GM04504 (cell line): ENCODE measurements at places on chromosomes 5 and 9.

DNA sequence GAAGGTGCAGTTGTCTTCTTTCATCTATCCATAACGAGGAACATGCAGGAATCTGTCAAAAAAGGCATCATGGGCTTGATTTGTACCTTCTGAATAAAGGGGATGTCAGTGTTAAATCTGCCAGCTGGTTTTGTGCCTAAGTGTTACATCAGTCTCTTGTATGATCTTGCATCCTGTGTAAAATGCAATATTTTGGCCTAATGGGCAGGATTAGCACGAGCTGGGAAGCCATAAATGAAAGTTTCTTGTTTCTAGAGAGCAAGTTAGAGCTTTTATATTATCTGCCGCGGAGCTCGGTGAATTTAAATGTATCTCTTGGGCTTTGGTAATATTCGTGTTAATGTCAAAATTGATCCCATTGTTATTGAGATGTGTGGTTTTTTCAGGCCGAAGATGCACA lies 526.1 kb upstream of the WWC1 start:
- DNase-seq, result no peak

- DNase-seq, result no peak
Measured at GRCh38 chr5:38672059-38672788, 115.8 kb upstream of the LIFR start.

DNA sequence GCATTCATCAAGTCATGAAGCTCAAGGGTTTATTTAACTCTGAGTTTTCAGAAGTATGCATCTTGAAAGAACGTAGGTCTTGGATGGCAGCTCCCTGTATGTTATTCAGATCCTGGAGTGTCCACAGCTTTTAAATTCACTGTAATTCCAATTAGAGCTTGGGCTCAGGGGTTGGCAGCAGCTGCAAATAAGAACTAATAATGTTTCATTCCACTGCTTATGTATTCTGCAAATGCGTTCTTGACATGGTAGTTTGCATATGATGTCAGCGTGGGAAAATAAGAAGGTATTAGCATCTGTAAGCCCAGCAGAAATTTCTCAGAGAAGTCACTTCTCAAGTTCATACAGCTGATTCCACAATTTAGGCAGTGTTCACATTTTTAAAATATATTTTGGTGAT lies 58.4 kb downstream of the RORB start:
- no peak for DNase-seq

GRCh38 chr9:107862881-107863280 lies 373.3 kb upstream of the KLF4 start:
- no peak for DNase-seq

DNA sequence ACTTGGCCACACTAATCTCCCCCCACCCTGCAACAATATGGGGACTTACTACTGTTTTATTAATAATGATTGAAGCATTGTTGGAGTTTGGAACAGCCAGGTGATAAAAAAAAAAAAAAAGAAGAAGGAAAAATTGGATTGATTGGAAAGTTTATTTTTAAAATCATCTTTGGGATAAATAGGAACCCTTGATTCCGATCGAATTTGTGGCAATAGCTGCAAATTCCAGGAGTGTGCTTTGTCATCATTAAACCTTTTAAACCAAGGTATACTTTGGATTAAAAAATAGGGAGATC lies 907 bp upstream of the NR2F1 start:
- DNase-seq, result no peak

- DNase-seq, result no peak
Measured at GRCh38 chr9:95970317-95970716, 94.8 kb downstream of the ERCC6L2 start.

GRCh38 chr5:125134216-125135081 lies 388.0 kb upstream of the ZNF608 start:
- DNase-seq, result peak; percentile 63

GRCh38 chr5:160605266-160605665 lies 183.6 kb downstream of the PTTG1 start:
- no peak for DNase-seq

GRCh38 chr5:22431406-22431805 lies 421.7 kb downstream of the CDH12 start:
- no peak for DNase-seq

DNA sequence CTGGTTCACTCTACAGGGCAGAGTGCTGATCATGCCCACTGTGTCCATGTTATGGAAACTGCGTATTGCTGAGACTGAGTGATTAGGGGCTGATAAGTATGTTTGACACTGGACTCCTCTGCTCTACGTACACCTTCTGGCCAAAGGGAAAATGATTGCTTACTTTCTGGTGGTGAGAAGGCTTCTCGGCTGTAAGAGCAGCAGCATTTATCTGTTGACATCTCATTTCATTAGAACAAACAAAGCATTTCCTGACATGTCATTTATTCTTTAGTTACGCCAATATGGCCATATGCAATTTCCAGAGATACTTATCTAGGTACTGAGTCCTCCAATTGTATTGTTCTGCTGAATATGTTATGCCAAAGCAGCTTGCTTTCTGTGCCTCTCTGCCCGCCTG lies 5.6 kb downstream of the FAXDC2 start:
- DNase-seq, result no peak

GRCh38 chr5:82375488-82376244 lies 97.5 kb upstream of the RPS23 start:
- no peak for DNase-seq

DNA sequence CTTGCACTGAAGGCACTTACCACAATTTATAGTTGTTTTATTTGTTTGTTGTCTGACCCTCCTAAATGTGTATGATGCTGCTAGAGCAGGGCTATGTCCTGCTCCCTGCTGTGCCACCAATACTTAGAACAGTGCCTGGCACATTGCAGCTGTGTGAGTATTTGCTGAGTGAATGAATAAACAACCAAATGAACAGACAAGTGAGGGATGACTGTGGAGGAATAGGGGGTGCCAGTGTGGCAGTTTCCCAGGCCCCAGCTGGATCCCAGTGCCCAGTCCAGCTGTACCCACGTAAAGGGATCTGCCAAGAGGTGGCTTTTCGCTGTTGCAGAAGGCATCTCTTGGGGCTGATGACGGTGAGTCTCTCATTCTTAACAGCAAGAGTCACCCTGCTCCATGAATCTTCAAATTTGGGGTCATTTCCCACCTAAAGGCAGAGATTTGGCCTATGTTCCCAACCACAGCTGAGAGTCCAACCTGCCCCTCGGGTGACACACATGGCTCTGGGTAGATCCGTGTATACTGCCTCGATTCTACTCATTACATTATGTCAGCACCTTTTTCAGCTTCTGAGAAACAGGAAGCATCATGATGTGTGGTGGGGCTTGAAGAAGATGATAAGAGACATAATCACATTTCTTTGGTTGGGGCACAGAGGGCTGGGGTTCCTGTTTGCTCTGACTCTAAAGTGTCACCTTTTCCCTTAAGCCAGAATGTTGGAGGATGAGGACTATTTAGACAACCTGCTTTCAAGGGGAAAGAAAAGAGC lies 14.3 kb downstream of the IL5 start:
- no peak for DNase-seq

DNA sequence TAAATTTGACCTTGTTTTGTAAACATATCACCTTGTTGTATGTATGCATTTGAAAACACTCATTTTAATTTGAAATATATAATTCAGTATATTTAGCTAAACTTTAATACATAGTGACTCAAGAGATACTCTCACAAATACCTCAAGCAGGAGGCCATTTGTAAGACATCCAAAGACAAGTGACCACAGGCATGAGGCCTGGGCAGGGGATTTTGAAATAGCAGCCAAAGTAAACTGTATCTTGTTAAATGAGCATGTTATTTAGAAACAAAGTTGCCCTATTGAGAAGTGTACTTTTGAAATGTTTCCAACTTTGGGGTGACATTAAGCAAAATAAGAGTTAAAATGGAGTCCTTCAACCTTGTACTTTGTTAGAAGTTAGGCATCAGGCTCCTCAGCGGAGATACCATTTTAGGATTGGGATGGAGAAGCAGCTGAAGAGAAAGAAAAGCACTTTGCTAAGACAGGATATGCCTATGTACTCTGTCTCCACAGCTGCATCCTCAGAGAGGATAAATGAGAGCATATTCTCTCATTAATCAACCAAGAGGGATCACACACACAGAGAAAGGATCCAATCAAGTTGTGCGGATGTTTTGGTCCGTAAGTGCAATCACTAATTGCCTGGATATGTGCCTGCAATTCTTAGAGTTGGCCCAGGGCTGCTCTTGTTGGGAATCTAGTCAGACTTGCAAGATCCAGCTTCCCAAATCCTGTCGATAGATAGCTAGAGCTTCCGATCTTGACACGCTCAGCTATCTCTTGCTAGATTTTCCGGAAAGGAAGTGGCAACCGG lies 157.5 kb upstream of the HAPLN1 start:
- no peak for DNase-seq

GRCh38 chr9:113876151-113876992 lies at the start of gene ZNF618:
TSS of gene ZNF618 (plus strand) at chr9:113876309. CDS start at chr9:113876381, 72 bp downstream.
- no peak for DNase-seq

- DNase-seq, result no peak
Measured at GRCh38 chr5:19927170-19927569, 60.8 kb downstream of the CDH18 start.

- no peak for DNase-seq
Measured at GRCh38 chr9:137029058-137029936, 1.3 kb upstream of the ABCA2 start.

DNA sequence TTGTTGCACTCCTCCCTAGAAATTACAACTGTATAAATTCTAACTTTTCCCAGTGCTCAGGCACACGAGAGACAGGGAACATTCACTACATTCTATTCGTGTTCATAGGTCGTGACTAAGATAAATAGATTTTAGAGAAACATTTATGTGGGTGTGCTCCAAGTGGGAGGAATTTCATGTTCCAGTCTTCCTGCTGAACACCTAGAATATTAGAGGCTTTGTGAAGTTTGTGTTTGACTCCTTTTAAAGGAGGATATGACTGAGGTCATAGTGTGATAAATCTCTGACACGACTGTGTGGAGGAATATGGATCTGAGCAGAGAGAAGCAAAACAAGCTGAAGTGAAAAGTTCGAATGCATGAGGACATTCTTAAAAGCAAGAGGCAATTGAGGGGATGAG lies 355.3 kb downstream of the ZSWIM6 start:
- no peak for DNase-seq

DNA sequence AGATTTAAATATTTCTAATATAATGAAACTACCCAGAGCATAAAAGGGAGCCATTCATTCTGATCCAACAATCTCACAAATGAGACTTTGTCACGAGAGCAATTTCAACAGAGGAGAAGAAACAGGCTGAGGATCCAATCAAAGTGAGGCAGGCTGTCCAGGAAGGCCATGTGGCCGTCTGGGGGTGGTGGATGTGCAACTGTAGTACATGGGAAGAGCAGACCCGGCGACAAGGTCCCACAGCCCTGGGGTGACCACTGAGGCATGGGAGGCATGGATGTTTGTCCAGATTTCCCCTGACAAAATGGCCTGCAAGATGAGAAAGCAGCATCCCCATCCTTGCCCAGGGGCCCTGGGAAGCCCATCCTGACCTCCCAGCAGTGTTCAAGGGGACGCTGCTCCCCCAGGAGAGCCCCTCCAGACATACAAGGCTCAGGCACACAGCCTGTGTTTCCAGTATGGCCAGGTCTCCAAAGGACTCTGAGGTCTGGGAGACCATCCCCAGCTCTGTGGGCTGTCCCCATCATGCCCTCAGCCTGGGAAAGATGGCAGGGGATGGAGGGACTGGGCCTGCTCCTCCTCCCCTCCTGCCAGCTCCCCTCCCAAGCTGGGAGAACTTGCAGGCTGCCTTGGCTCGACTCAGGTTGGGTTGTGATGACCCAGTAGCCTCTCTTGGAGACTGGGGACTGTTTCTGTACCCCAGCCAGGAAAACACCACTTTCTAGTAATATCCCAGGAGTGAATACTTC lies 27.5 kb upstream of the FCN2 start:
- no peak for DNase-seq

DNA sequence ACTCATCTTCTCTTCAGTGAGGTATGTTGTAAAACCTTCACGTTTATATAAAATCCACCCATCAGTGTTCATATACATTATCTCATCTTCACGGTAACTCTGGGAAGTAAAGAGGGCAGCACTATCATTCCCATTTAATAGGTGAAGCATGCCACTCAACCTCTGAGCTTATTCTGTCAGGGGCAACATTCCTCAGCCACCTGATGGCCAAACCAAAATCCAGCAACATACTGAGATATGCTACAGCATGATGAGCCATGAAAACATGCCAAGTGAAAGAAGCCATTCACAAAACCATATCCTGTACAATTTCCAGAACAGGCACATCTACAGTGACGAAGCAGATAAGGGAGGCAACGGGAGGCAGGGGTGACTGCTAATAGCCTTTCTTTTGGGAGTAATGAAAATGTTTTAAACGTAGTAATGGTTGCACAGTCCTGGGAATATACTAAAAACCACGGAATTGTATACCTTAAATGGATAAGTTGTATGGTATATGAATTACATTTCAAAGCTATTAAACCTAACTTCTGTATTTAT lies 167.4 kb downstream of the TSSK1B start:
- no peak for DNase-seq

GRCh38 chr5:135236908-135237747 lies 161.9 kb downstream of the MACROH2A1 start:
- no peak for DNase-seq

DNA sequence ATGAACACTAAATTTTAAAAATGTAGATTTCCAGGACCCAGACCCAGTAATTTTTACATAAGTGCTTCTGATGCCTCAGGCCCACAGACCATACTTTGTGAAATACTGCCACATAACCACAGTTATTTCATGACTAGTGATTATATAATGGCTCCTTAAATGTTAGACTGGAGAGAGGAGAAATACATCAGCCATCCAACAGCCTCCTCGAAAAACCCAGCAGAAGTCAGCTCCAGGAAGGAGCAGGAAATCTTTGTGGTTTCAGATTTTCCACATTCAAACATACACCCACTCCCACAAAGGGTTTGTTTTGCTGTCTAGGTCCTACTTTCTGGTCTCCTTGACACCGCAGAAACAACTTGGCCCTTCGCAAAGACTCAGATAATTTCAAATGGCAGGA lies 455.2 kb downstream of the DTWD2 start:
- no peak for DNase-seq

DNA sequence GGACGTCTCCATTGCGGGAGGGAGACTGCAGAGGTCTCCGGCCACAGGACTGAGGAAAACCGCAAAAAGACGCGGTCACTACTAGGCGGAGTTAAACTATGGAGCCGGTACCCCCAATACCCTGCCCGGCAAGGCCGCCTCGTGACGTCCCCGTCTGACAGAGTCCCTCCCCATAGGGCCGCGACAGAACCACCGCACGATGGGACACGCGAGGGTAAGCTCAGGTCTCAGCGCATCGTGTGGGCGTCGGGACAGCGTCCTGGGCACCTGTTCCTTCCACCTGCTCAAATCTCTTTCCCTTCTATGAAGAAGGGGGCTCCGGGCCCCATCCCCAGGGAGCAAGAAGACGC lies 35.2 kb upstream of the GLDC start:
- no peak for DNase-seq
